Posterior cingulate gyrus (tissue), 11 donors: ENCODE measurements at places on chromosomes 2 and 18.
A peak's percentile ranks its signal among the peaks of the same experiment; 100 is the strongest.

DNA sequence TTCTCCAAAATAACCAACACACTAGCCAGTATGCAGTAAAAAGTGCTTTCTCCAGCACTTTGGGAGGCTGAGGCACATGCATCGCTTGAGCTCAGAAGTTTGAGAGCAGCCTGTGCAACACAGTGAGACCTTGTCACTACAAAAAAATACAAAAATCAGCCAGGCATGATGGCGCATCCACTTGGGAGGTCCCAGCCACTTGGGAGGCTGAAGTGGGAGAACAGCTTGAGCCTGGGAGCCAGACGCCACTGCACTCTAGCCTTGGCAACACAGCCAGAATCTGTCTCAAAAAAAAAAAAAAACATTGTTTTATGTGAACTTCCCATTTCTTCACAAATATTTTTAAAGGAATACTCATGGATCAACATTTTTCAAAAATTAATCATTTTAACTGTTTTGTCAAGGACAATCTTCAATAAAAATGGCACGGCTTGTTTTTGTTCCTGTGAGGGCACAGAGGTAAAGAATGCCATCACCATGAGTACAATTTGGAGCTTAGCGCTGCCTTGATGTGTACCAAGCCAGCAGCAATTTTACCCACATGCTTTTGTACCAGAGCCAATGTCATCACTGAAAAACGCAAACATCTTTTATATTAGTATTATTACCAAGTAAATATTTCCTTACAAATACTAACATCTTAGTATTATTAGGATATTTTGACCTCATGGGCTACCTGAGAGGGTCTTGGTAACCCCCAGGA, 26.7 kb downstream of the RAB1A start:
- DNase-seq = no peak

DNA sequence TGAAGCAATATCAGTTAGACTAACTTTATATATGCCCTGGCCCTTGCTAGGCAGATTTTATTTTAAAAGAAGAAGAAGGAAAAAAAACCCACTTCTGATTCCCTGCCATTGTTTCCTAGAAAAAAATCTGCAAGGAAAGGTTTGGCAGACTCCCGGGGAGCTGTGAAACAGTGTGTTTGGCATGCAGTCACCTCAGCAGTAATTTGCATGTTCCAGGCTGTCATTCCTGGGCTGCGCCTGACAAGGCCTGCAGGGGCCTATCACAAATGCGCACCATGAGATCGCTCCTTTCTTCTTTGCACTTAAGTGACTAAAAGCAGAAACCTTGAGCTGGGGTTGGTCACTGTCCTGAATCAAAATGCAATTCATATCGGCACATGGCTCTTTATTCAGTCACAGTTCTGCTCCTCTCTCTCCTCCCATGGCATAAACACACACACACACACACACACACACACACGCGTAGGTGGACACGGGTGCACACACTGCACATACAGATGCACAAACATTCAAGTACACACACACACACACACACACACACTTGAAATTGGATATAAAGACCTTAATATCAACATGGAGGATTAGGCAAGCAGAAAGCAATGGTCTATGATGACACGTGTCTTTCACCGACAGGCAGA, 172.8 kb downstream of the MYT1L start:
- peak; percentile 92 for DNase-seq

- peak; percentile 92 for DNase-seq
These were observed 164.2 kb downstream of the INHBB start for GRCh38 chr2:120509991-120510735.

DNA sequence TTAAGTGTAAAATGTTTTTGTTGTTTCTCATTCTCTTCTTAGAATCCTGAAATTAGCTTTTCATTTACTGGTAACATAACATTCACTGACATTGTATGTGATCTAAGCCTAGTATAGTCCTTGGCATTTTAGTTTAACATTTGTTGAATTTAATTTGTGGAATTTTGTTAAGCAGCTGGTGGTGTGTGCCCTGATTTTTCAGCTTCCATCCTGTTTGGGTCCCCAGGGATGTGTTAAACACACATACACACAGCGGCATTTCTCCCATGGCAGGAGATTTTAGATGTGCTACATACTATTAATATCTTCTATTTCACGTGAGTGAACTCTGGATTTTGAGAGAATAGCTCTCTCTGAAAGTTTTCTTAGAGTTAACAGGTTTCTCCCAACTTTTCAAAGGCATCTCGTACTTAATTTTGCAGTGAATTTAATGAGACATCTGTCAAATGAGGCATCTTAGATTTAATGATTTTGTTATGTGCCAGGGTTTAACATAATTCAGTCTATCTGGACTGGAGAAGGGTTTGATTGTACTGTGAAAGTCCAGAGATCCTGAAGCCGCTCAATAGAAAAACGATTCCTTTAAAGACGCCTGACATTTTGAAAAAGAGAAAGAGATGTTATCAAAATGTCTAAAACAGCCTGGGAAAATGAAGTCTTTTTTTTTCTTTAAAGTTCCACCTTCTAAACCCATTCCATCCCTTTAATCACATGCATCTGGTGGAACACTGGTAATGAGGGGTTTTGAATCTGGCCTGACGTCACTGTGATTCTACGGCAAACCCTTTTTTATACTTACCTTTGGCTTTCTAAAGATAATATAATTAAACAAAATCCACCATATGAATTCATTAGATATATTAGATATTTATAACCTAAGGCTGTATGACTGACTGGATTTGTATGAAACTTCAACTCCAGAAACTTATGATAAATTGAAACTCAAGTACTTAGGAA, 6.8 kb downstream of the PHLPP1 start:
- DNase-seq = no peak

DNA sequence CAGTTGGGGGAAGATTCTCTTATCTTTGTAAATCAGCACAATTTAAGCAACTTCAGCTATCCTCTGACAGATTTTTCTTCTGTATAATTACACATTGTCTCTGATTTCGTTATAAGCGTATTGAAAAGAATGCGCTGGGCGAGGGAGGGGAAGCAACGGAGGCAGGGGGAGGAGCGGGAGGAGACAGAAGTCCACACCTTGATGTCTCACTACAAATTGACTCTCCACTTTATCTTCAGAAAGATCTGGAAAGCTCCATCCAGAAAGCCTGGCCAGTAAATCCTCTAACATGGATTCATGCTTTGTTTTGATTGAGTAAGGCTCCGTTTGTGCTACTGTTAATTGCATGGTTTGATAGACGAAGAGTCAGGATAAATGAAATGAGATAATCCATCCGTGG, 76.6 kb downstream of the SMIM21 start:
- DNase-seq = no peak

DNA sequence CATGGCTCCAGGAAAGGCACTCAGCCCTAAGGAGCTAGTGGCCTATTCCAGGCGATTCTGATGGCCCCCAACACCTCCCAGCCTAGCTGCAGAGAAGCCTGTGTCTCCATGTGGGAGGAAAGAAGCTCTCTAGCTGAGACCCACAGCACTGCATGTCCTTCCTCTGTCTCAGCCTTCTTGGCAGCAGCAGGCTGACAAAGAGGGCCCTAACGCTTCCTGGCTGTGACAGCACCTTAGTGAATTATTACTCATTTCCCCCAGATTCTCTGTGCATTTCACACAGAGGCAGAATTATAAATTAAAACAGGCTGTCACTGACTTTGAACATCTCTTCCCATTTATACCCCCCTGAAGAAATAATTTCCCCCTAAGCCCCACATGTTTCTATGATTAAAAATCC, 206.8 kb downstream of the CLIP4 start:
- no peak for DNase-seq

DNA sequence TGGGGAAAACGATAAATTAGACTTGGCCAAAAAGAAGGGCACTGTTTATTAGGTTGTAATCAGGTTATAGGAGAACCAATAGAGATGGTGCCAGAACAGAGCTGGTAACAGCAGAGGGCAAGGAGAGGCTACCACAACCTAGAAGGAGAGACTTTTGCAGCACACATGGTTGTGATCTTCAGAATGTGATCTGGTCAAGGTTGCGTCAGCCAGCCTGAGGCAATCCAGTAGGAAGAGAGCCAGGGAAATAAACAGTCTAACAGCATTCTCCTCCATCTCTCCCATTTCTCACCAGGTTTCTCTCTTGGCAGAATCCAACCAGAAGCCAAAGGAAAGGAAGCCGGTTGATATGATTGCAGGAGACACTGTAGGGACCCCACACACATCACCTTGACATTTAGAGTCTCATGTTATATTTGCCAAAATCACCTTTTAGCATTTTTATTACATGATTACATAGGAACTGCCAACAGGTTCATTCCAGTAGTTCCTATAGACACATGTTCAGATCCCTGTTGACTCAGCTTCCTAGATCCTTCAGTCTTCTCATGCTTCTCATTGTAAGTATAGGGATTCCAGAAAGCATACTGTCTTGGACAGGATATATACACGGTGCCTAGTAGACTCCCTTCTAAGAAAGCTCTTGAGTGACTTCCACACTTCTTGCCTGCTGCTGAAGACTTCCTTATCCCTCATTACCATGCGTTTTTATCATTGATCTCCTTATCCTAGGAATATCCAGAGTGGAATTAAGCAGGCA, 17.6 kb upstream of the SPATS2L start:
- DNase-seq = no peak

DNA sequence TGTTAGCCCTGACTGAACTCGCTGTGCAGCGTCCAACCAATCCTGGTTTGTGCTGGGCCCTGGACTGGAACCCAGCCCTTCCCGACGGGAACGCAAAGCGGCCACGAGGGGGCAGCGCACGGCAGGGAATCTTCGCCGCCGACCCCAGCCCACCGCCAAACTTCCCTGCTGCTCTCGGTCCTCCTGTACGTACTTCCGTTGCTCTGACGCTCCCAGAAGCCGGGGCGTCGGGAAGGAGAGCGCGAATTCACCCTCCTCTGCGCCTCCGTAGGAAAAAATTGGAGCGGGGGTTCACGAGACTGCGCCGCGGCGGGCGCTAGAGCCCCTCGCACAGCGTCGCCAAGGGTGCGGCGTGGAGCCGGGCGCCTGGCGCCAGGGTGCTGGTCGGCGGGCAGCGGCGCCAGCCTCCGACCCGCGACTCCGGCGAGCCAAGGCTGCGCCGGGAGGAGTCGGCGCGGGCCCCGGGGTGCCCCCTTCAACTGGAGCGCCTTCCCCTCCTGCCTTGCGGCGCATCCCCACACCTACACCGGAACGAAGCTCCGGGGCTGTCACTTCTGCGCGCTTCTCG, 873 bp upstream of the SH3RF3 start:
- peak; percentile 95 for DNase-seq

- DNase-seq = no peak
These were observed 149.7 kb downstream of the EN1 start for GRCh38 chr2:118697781-118698180.

DNA sequence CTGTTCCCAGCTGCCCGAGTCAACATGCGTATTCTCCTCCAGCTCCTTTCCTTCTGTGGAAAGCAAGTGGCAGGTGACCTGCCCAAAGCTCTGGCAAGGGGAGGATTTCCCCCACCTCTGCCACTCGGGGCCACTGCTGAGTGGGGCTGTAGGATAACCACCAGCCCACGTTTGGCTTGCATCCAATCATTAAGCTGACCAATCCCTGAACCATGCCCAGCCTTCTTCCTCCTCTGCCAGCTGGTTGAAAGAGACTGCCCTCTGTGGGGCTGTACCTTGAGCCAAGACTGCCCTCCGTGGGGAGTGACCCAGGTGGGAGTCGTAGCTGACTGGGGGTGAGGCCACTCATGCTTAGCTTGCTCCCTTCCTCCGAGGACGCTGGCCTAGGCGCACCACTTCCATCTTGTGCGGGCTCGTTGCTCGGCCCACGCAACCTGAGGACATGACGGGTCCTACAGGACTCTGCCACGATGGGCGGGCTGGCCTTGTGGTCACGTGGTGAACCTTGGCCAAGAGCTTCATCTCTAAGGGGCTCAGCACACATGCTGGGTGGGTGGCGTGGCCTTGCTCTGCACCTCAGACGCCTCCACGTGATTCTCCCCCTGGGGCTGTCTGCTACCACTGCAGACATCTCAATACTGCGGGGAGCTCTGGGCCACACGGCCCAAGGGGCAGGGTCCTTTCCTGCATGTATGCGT, 112.1 kb downstream of the NDUFA10 start:
- DNase-seq = no peak

DNA sequence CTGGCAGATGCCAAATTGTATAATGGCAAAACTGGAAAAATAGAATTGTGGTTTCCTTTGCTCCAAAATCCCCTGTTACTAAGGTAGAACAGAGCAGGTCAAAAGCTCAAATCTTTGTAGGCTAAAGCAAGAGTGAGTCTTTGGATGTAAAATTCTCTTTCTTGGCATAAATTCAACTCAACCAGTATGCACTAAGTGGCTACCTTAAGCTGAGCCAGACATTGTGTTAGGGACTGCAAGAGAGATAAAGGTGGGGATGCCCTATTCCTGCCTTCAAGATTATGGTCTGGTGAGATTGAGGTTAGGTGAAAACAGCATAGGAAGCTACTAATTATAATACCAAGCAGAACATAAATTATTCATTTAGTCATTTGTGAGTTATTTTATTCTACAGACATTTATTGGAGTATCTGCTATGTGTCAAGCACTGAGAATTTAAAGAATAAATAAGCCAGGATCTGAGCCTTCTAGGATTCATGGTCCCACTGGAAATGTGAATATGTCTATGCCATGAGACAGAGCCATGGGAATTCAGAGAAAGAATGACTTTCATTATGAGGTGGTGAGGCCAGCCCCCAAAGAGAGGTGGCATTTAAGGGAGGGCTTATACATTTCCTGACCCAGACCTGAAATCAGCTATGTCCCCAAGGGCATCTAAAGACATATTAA, 198.0 kb upstream of the NCKAP5 start:
- no peak for DNase-seq
